Activated CD4-positive, alpha-beta T cell treated with anti-CD3 and anti-CD28 coated beads, Interleukin-2, amount 10 ng/mL, durations not matched to agents 7 days and 5 days (primary cell): ENCODE measurements at places on chromosomes 6 and 20. TPM values are rescaled to one million over a fixed set of nuclear protein-coding genes. Genes with fewer than 3 reads are reported as not detected.

GABRR2 gene
- total RNA-seq = 0.77 TPM

DNA sequence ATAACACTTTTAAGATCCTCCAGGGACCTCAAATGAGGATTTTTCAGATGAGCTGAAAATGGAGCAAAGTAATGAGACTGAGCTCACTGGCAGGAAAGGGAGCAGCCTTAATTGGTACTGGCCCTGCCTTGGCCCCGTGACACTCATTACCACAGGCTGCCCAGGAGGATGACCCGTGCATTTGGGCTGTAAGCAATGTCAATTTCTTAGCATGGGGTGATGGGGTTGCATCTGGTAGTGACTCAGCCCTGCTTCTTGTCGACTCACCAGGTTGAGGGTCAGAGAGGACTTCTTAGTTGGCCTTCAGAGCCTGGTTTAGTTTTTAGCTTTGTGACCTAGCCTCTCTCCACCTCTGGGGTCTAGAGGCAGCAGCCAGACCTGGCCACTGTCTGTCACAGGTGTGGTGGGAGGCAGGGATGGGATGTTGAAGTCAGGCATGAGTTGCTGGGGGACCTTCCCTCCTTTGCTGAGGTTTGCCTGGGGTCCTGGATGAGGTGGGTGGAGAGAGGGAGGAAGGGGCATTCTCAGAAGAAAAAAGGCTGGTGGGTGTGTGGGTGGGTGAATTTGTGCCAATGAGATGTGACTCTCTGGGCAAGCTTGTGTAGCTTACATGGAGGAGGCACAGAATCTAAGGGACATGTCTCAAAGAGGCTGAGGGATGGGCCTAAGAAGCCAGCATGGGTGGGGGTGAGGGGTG is 25.9 kb upstream of the EPB41L1 start:
- DNase-seq = no peak

DNA sequence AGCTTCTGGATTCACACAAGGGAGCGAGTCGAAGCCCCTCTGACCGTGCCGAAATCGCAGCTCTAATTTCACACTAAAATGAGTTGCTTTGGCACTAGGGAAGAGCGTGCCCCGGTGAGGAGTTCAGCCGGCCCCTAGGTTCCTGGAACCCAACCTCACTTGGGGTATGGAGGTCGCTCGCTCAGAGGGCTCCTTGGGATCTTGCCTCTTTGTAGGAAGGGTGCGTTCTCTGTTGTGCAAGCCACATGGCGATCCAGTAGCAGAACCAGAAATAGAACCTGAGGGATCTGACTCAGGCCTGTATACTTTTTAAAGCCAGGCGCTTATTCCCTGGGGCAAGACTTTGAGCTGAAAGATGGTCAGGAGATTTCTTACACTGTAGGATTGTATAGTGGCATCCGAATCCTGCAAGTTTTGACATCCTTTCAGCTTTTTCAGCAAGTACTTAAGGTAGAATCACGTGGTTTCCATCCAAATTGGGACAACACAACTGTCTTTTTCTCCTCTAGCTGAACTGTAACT is 861 bp upstream of the RALGAPA2 start:
- DNase-seq = no peak

TUBB2B gene
- total RNA-seq = not detected

- DNase-seq = no peak
Observed at GRCh38 chr20:19025430-19026120, 186.9 kb upstream of the SLC24A3 start.

HLA-DQB1 gene
- total RNA-seq = 24.1 TPM

DNA sequence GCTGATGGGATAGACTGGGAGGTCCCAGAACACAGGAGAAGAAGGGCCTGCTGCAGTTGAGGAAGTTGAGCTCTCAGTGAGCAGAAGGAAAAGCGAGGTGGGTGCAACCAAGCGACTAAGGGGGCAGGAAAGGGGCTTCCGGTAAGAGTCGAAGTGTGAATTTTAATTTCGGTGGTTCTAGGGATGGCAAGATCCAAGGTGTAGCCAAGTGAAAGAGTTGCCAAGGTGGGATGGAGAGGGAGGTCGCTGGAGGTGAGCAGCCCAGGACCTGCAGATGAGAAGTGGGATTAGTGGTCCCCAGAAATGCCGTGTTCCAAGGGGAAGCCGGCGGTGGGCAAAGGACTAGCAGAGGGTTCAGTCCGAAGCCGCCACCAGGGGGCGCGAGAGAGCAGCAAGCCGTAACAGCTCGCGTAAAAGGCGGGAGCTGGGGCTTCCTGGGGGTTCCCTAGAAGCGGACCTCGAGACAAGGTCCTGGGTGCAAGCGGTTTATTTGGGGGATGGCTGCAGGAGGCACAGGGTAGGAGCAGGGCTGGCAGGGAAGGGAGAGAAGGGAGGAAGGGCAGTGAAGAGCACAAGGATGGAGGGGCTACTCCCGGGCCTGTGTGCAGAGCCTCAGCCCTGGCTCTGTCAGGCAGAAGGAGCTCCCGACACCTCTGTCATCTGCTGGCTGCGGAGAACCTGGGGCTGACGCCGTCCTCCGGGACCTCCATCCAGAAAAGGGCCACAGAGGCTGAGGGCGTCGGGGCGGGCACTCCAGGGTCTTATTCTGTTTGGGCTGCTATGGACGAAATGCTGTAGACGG is 103.6 kb downstream of the PAX1 start:
- peak; percentile 45 for DNase-seq

DNA sequence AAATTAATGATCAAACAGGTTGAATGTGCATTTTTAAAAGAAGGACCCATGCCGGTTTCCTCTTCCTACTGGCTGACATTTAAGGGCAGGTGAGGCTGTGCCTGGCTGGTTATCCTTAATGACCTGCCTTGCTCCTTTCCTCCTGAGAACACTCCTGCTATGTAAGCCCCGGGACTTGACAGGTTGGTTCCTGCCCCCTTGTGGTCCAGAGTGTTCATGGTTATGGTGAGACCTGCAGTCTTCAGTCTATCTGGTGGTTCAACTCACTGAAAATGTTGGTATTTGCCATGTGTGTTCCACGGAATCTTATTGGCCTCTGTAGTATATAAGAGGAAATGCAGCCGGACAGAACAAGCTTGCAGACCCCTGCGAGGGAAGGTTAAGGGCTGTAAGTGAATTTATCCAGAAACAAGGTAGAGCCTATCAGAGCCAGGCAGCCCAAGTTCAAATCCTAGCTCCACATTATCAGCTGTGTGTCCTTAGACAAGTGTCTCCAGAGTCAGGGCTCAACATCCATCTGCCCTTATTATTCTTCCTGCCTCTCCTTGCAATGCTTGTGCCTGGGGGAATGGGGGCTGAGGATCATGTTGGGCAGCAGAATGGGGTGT is 5.2 kb upstream of the BPIFA3 start:
- peak; percentile 50 for DNase-seq

DACT2 gene
- not detected for total RNA-seq

E2F1 gene
- 64.9 TPM for total RNA-seq
